ENCODE measurements at places on chromosomes 12 and 14. TPM values are rescaled to one million over a fixed set of nuclear protein-coding genes. Genes with fewer than 3 reads are reported as not detected.

MSI1 gene
- not detected for total RNA-seq

LTBP2 gene
- total RNA-seq = 133 TPM

IL26 gene
- not detected for total RNA-seq

SLC22A17 gene
- total RNA-seq = 0.97 TPM

C12orf42 gene
- not detected for total RNA-seq

CARMIL3 gene
- not detected for total RNA-seq

SLC17A8 gene
- total RNA-seq = not detected

TBX5 gene
- total RNA-seq = not detected

AP4S1 gene
- total RNA-seq = 3.4 TPM

CMKLR1 gene
- not detected for total RNA-seq

RERGL gene
- not detected for total RNA-seq

LRRC23 gene
- 3.8 TPM for total RNA-seq

IL23A gene
- total RNA-seq = 0.19 TPM

C1QL4 gene
- total RNA-seq = not detected

C12orf50 gene
- not detected for total RNA-seq

HNRNPC gene
- total RNA-seq = 666 TPM

EAPP gene
- total RNA-seq = 34.8 TPM

C12orf57 gene
- 106 TPM for total RNA-seq

AKAP5 gene
- total RNA-seq = 0.32 TPM

TPPP2 gene
- not detected for total RNA-seq
